ENCODE measurements at places on chromosomes 4 and X.

- no peak for DNase-seq
- peaks cover 36% of the 10 kb centered on the region for H3K27me3 ChIP-seq
- H3K4me1 ChIP-seq = peaks cover 23% of the 10 kb centered on the region
- no peak overlapping the region for H3K27ac ChIP-seq
- no peak overlapping the region for H3K4me3 ChIP-seq
- no peaks in the 10 kb centered on the region for H3K36me3 ChIP-seq
Observed at GRCh38 chr4:121953860-121954259, 2.0 kb upstream of the TRPC3 start.

- no peak overlapping the region for H3K27ac ChIP-seq
- DNase-seq = no peak
- no peaks in the 10 kb centered on the region for H3K4me1 ChIP-seq
Observed at GRCh38 chrX:14926471-14926870, 53.2 kb downstream of the MOSPD2 start.

GRCh38 chr4:185999207-185999606 is 69.7 kb upstream of the TLR3 start:
- no peak overlapping the region for H3K4me3 ChIP-seq
- H3K4me1 ChIP-seq = no peaks in the 10 kb centered on the region
- DNase-seq = no peak
- H3K27me3 ChIP-seq = no peaks in the 10 kb centered on the region
- no peaks in the 10 kb centered on the region for H3K36me3 ChIP-seq
- H3K27ac ChIP-seq = no peak overlapping the region

DNA sequence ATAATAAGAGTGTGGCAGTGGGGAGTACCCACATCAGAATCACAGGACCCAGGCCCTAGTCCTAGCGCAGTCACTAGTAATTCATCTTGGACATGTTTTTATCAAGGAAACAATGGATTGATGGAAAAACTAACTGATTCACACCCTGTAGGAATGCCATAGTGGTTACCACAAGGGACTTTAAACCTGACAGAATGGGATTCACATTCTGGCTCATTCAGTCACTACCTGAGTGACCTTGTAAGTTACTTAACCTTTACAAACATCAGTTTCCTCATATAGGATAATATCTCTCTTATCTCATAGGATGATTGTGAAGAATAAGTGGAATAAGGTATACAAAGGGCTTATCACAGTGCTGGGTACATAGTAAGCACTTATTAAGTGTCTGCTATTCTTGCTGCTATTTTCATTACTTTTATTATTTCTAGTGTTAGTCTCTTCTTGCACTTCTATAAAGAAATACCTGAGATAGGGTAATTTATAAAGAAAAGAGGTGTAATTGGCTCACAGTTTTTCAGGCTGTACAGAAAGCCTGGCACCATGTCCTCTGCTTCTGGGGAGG is 247.5 kb upstream of the KLF3 start:
- H3K27me3 ChIP-seq = no peaks in the 10 kb centered on the region
- no peak overlapping the region for H3K4me3 ChIP-seq
- no peak for DNase-seq
- H3K4me1 ChIP-seq = peaks cover 9% of the 10 kb centered on the region
- no peak overlapping the region for H3K27ac ChIP-seq

DNA sequence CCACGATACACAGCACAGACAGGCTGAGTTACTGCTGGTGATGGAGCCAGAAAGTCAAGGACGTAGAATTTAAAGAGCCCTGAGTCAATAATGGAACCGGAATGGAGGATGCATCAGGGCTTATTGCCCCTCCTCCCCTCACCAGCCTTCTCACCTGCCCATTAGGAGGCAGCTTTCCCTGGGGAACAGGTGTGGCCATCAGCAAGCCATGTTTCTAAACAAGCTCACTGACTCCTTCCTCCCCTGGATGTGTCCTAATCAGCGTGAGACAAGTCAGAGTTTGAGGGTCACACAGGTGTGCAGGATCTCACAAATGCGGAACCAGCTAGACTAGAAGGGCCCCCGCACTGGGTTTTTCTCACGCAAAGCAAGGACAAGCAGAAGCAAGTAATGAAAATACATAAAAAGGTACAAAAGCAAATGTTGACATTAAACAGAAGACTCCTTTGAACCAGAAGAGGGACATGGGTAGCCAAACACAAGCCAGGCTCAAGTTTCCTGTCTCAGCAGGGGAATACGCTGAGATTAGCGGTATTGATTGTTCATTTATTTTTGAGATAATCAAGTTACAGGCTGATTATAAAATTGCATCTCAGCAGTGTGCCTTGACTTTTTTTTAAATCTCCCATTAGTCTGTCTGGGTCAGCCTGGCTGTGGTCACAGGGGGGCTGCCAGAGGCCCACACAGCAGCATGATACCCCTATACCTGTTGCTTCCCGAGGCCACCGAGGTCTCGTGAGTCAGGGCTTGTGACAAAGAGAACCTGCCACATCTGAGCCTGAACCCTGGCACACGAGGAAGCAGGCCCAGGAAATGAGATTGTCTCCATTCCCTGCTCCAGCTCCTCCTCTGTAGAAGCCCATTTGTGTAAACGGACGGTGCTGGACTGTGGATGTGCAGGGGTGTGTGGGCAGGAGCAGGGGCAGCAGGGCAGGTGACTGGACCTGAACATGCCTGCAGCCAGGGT is 37.4 kb downstream of the CCKAR start:
- H3K4me1 ChIP-seq = peaks cover 10% of the 10 kb centered on the region
- DNase-seq = no peak
- H3K27me3 ChIP-seq = peaks cover 8% of the 10 kb centered on the region
- no peak overlapping the region for H3K27ac ChIP-seq
- no peaks in the 10 kb centered on the region for H3K36me3 ChIP-seq

DNA sequence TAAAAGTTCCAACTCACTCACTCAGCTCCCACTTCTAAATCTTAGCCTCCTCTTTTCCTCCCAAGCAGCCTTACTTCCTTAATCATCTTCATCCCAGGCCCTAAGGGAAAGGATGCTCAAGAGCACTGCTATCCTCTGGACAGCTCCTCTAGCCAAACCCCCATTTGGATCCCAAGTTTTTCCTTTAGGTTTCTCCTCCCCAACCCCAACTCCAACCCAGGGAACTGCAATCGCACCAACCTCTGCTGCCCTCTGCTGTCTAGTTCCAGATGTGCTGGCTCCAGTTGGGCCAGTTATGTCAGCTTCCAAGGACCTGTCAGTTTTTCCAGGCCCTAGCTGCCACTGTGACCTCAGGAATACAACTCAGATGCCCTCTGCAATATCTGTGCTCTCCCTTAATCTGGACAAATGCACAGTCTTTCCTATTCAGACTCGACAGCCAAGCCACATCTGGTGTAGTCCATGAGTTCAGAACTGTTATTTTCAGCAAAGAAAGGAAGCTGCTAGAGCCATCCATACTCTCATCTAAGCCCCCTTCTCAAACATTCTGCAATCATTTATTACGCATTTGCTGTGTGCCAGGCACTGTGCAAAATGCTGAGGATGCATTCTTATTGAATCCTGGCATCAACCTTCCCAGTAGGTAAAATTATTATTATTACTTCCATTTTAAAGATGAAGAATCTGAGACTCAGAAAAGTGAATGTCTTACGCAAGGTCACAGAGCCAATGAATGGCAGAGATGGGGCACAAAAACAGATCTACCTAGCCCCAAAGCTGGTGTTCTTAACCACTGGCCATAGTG is 12.3 kb upstream of the XPNPEP2 start:
- no peak overlapping the region for H3K4me3 ChIP-seq
- peak; percentile 27 for DNase-seq

DNA sequence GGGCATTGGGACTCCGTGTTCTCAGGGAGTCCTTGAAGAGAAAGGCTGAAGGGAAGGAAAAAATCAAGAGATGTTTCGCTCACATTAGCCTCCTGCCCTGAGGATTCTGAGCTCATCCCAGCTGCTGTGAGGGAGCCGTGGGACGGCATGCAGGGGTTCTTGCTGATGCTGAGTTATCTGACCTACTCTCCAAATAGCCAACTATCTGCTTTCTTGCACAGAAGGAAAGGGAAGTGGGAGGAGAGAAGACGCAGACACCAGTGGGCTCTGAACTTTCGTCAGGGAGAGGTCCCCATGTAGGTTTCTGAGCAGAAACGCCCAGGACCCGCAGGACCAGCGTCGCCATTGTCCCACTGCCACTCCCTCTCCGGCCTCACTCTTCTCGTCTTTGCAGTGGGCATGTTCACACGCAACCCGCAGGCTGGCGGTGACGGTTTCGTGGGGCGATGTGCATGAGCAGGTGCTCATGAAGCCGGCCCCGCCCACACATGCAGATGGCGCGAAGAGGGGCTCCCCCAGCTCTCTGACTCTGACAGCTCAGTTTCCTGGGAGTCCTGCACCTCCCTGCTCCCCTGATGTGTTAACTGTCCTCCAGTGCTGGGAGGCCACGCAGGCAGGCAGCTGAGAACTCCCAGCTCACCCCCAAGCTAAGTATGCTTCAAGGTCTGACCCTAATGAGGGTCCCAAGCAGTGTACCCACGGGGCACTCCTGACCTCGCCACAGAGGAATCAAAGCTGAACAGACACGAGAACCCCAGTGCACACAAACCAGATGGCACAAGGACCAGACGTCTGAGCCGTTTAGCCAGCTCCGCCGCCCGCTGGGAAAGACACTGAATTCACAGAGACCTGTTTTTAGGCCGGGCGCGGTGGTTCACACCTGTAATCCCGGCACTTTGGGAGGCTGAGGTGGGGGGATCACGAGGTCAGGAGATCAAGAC is 13.6 kb upstream of the ABLIM2 start:
- DNase-seq = no peak
- no peaks in the 10 kb centered on the region for H3K36me3 ChIP-seq
- H3K27ac ChIP-seq = no peak overlapping the region
- no peaks in the 10 kb centered on the region for H3K4me1 ChIP-seq
- no peak overlapping the region for H3K4me3 ChIP-seq
- no peaks in the 10 kb centered on the region for H3K27me3 ChIP-seq

DNA sequence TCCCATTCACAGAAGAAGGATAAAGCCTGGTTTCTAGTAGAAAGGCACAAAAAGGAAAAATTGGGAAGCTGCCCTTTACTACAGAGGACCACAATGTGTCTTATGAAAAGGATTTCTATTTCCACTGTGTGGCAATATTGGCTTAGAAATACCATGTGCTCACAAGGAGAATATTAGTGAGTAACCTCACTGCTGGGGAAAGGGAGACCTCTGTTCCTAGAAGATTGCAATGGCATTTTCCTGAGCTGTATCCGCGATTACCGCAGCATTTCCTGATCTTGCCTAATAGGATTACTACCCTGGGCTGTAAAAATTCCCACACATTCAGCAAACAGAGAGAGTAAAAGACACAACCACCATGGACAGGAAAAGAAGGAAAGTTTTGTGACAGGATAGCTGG is 308.8 kb upstream of the TECRL start:
- H3K27ac ChIP-seq = no peak overlapping the region
- no peaks in the 10 kb centered on the region for H3K4me1 ChIP-seq
- H3K27me3 ChIP-seq = no peaks in the 10 kb centered on the region
- H3K36me3 ChIP-seq = no peaks in the 10 kb centered on the region
- no peak for DNase-seq

DNA sequence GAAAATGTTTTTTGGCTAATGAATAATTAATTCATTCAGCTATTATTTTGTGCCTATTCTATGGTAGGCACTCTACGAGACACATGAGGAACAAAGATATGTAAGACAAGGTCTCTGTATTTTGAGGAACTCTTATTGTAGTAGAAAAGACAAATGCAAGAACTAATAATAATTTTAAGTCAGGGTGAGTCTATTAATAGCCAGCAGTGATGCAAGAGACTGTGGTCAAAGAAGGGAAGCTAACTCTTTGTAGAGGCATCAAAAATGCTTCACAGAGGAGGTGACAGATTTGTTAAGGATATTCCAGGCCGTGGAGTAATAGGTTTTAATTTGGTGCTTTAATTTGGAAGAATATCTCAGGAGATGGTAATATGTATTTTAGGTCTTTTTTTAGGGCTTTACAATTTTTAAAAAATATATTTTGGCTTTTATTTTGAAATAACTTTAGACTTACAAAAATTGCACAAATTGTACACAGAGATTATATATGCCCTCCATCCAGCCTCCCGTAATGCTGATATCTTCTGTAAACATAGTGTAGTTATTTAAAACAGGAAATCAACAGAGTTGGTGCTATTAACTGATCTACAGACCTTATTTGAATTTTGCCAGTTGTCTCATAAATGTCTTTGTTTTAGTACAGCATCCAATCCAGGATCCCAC is 48.1 kb downstream of the DCLK2 start:
- H3K4me1 ChIP-seq = no peaks in the 10 kb centered on the region
- H3K27ac ChIP-seq = no peak overlapping the region
- no peak for DNase-seq
- peaks cover 1% of the 10 kb centered on the region for H3K27me3 ChIP-seq
- H3K4me3 ChIP-seq = no peak overlapping the region

- DNase-seq = no peak
- H3K36me3 ChIP-seq = no peaks in the 10 kb centered on the region
- no peaks in the 10 kb centered on the region for H3K4me1 ChIP-seq
- H3K27me3 ChIP-seq = peaks cover 2% of the 10 kb centered on the region
- H3K4me3 ChIP-seq = no peak overlapping the region
Observed at GRCh38 chr4:140705625-140706275, 50.4 kb downstream of the TBC1D9 start.

DNA sequence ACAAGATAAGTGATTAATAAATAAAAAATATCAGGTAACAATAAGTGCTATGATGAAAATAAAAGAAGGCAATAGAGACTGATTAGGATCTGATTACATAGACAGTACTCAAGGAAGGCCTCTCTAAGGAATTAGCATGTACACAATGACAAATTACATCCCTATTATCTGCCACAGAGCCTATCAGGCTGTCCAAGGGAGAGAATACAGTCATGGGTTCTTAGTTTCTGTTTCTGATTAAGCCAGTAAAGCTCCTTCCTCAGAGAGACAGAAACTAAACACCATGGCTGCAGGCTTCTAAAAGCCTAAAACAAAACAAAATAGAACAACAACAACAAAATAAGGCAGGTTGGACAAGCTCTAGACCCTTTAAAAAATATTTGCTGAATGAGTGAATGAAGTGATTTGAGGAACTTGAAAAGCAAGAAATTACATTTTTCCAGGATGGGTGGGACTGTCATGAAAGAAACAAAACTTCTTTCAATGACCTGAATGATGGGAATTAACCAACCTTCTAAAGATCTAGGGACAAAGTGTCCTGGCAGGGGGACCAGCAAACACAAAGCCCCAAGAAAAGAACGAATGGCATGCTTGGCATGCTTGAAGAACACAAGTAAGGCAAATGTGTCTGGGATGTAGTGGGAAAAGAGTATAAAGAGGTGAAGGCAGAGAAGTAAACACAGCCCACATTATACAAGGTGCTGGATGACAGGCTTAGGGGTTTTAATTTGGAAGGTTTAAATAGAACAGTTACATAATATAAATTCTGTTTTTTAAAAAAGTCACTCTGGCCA is 44.1 kb downstream of the NAA11 start:
- no peak for DNase-seq
- no peak overlapping the region for H3K27ac ChIP-seq
- no peaks in the 10 kb centered on the region for H3K36me3 ChIP-seq
- no peak overlapping the region for H3K4me3 ChIP-seq
- no peaks in the 10 kb centered on the region for H3K27me3 ChIP-seq

GRCh38 chrX:10929747-10930146 is 181.4 kb upstream of the HCCS start:
- DNase-seq = no peak
- H3K27me3 ChIP-seq = no peaks in the 10 kb centered on the region
- no peak overlapping the region for H3K4me3 ChIP-seq
- no peaks in the 10 kb centered on the region for H3K36me3 ChIP-seq
- no peaks in the 10 kb centered on the region for H3K4me1 ChIP-seq

GRCh38 chr4:144955104-144955503 is 142.9 kb downstream of the ANAPC10 start:
- H3K4me3 ChIP-seq = no peak overlapping the region
- DNase-seq = no peak
- peaks cover 4% of the 10 kb centered on the region for H3K27me3 ChIP-seq
- H3K4me1 ChIP-seq = no peaks in the 10 kb centered on the region
- no peaks in the 10 kb centered on the region for H3K36me3 ChIP-seq
